ENCODE measurements at places on chromosomes 6 and 20.

- DNase-seq, result peak; percentile 75
These were observed 13.9 kb upstream of the ABHD16B start for GRCh38 chr20:63847237-63848002.

DNA sequence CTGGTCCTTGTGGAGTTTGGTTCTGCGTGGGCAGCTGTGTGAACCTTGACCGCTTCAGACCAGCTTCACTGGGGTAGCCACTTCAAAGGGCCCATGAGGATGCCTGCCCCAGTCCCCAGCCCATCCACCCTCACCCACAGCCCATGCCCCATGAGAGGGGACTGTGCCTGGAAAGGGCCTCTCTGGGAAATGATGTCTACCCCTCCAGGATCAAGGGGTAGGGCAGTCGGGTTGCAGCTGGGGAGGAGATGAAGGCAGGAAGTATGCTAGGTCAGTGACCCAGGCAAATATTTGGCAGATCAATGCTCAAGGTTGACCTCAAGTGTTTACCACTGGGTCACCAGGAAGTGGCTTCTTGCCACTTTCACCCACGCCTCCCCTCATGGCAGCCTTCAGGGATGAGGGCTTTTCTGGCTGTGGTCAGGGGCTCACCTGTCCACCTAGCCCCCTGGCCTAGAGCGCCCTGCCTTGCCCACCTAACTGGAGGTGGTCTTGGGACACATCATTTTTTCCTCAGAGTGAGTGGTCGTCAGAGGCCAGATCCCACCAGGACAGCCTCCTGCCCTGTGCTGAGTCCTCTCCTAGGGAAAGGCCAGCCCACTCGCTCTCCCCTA lies 109.5 kb downstream of the SNX5 start:
- no peak for DNase-seq

GRCh38 chr20:53048387-53048786 lies 76.2 kb downstream of the TSHZ2 start:
- DNase-seq, result peak; percentile 48

DNA sequence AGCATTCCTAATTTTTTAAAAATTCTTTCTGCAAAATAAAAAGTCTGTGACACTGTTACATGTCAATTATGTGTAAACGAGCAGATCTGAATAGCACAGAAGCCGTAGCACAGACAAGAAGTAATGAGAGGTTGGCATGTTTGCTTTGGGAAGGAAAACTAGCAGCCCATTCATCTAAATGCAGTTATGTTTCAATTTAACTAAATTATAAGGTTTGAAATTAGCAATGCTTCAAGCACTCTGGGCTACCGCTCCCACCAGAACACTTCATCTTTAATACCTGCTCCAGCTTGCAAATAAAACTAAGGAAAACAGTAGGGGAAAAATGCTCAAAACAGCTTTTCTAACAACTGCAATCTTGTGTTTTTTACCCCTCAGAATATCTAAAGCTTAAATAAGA lies 73.9 kb downstream of the PTPRK start:
- no peak for DNase-seq

DNA sequence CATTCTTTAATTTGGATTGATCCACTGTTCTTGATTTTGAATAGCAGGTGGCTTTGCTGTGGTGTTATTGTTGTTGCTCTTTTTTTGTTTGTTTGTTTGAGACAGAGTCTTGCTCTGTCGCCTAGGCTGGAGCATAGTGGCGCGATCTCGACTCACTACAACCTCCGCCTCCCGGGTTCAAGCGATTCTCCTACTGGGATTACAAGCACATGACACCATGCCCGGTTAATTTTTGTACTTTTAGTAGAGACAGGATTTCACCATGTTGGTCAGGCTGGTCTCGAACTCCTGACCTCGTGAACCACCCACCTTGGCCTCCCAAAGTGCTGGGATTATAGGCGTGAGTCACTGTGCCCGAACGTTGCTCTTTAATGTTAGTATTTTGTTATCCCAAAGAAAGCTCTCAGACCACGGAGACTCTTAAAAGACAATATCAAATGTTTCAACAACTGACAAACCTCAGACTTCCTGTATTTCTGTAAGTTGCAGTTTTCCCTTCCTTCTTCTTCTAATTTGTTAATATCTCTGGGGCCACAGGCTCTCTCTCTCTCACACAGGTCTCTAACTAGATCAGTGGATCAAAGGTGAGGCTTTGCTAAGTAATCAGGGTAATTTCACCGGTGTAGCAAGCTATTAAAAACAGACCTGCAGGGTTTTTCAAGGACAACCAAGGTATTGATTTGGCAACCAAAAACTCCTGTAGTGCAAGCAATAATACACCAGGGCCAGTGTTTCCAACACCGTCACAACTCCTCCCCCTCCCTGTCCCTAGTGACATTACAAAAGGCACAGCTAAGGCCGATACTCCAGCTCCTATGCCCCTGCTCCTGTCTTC lies 48.8 kb upstream of the ZNF217 start:
- peak; percentile 73 for DNase-seq

- DNase-seq, result peak; percentile 8
These were observed 220.8 kb upstream of the HEY2 start for GRCh38 chr6:125528621-125529041.

GRCh38 chr20:9660236-9660868 lies 146.0 kb downstream of the LAMP5 start:
- DNase-seq, result peak; percentile 24

- no peak for DNase-seq
These were observed 13.8 kb upstream of the TFB1M start for GRCh38 chr6:155328074-155328538.

GRCh38 chr20:41300886-41301285 lies 16.6 kb downstream of the ZHX3 start:
- no peak for DNase-seq

GRCh38 chr6:21802175-21802822 lies 208.7 kb downstream of the SOX4 start:
- peak; percentile 83 for DNase-seq

GRCh38 chr6:5517796-5518195 lies 256.5 kb downstream of the FARS2 start:
- DNase-seq, result no peak

DNA sequence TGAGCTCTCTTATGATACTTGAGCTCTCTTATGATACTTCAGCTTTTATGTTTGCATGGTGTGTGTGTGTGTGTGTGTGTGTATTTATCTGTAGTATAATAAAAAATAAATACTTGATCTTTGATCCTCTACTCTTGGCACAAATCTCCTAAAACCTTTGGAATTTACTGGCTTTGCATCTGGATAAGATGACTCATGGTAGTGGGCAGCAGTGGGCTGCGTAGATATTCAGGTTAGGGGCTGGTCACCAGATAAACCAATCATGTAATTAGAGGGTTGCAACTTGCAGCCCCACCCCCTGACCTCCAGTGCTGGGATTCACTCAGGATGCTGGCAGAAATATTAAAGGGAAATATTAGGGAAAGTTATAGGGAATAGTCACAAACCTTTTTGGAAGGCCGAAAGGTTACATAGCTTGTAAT lies 151.9 kb upstream of the COL21A1 start:
- no peak for DNase-seq

DNA sequence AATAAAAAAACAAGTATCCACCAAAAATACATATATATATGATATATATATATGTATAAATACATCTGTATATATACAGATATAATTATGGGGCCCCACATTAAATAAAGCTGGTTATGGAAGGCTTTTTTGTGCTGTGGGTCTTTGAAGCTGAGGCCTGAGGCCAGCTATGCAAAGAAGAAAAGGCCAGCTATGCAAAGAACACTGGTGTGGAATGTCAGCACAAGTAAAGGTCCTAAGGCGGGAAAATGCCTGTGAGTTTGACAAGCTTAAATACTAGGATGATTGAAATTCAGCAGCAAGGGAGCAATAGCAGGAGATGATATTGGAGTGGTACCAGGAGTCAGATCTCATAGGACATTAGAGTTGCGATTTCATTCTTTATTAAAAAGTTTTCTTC lies 25.2 kb downstream of the ADGRF1 start:
- no peak for DNase-seq

- no peak for DNase-seq
These were observed 30.6 kb downstream of the SIRPD start for GRCh38 chr20:1526896-1527295.

GRCh38 chr6:76701610-76702009 lies 629.1 kb upstream of the IMPG1 start:
- DNase-seq, result peak; percentile 46

- no peak for DNase-seq
These were observed 12.8 kb downstream of the SUN5 start for GRCh38 chr20:32991383-32991782.

DNA sequence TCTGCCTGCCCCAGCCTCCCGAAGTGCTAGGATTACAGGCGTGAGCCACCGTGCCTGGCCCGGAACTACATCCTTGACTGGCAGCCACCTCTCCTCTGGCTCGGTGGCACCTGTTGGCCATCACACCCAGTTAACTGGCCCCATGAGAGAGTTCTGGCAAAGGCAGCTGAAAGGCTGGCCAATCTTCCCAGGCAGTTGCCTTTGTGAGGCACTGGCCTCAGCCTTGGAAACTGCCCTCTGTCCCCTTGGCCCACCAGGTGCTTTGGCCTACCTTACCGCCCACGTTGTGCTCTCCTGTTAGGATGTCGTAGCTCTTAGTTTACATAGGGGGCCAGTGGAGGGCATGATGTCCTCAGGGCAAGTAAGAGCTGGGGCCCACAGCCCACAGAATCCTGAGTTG lies 9.6 kb upstream of the MANBAL start:
- DNase-seq, result no peak

GRCh38 chr6:5684320-5685053 lies 322.2 kb downstream of the NRN1 start:
- no peak for DNase-seq

GRCh38 chr20:40010483-40010882 lies 678.6 kb downstream of the MAFB start:
- no peak for DNase-seq

DNA sequence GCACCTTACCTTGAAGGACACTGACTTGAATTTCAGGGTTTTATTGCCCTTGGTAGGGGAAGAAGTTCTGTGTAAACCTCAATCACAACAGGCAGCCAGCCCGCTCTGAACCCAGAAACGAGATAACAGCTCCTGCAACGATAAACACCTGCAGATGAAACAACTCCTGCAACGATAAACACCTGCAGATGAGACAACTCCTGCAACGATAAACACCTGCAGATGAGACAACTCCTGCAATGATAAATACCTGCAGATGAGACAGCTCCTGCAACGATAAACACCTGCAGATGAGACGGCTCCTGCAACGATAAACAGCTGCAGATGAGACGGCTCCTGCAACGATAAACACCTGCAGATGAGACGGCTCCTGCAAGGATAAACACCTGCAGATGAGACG lies 54.0 kb upstream of the TBXT start:
- DNase-seq, result no peak

DNA sequence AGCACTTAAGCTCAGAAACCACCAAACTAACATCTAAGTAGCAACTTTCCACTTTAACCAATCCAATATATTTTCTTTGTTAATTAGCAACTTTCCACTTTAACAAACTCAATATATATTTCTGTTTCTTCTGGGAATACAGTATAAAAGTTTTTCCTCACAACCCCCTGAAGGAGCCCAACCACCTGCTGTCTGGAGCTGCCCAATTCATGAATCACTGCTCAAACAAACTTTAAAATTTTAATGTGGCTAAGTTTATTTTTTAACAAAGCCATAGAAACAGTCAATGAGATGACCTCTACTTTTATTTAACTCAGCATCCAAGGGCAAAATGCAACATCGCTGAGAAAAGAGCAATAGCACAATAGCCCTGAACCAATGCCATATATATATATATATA lies 500.1 kb downstream of the EPM2A start:
- DNase-seq, result no peak

DNA sequence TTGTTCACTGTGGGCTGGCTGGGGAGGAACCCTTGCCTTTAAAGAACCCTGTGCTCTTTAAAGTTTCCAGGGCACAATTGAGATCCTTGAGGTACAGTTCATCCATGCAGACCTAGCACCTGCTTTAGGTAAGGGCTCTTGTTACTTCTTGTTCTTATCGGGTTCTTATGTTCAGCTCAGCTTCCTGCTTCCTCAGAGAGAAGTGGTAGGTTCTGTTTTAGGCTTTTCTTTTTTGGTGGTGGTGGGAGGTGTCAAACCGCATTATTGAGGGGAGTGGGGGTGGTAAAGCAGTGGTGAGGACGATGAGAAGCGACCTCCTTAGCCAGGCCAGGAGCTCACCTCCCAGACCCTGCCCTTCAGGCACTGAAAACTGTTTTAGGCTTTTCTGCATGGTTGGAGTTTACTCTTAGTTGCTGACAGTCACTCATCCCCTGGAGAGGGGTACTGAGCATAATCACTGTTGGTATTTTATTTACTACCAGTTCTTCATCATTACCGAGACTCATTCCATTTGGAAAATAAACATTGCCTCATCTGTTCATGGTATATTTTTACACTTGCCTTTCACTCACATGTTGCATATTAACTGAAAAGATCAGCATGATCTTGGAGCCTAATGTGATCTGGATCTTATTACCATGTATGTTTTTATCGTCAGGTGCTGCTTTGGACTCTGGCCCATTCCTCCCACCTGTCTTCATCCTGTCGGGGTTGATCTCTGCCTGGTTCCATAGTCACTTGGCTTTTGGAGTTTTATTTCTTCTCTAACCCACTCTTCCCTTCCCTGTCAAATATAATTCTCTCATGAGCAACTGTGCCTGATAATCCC lies 35.4 kb downstream of the SLC16A10 start:
- no peak for DNase-seq

- no peak for DNase-seq
These were observed 6.7 kb upstream of the NEU1 start for GRCh38 chr6:31869343-31869742.

- DNase-seq, result peak; percentile 12
These were observed 9.0 kb upstream of the BTN3A1 start for GRCh38 chr6:26392932-26393636.

DNA sequence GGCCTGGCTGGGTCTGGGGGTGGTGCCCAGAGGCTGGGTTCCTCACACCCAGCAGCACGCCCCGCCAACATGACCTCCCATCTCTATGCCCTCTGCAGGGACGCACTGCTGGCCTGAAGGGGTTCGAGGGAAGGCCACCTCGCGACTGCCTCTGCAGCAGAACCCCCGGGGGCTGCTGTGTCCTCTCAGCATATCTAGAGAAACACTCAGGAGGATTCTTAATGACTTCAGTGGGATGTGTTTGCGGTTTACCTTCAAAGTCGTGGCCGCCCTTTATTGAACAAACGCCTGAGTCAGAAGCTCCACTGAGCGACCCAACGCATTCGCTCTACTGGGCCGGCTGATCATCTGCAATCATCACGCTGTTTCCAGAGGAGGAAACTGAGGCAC lies 54.8 kb upstream of the GATA5 start:
- DNase-seq, result no peak

DNA sequence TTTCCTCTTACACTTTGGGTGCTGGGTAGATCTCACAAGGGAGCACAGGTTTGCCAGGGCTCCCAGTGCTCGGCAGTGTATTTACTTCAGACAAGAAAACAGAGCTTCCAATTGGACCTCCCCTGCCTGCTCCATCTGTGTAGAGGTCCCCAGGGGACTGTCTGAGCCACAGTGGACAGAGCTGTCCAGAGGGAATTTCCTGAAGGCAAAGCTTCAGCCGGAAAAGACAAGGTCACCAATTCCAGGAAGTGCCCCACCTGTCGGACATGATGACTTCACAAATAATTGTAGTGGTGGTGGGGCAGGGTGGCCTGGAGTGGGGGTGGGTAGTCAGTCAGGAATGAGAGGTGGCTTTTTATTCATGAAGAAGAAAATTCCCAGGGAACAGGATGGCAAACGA lies 18.6 kb downstream of the ADGRF5 start:
- no peak for DNase-seq
